Activated naive CD4-positive, alpha-beta T cell treated with anti-CD3 and anti-CD28 coated beads for 36 hours (primary cell): ENCODE measurements at places on chromosomes 4 and X. TPM values are rescaled to one million over a fixed set of nuclear protein-coding genes. Genes with fewer than 3 reads are reported as not detected.

Gene USP17L27
- not detected for total RNA-seq

Gene CCNA2
- total RNA-seq, result 138 TPM

Gene RNF150
- total RNA-seq, result not detected

Gene GYPA
- total RNA-seq, result not detected

Gene CSAG2
- 0.30 TPM for total RNA-seq

Gene JCHAIN
- not detected for total RNA-seq

Gene MXD4
- total RNA-seq, result 2.3 TPM

Gene CDKL2
- 0.79 TPM for total RNA-seq

Gene P2RY10
- 61.9 TPM for total RNA-seq

Gene MAP7D2
- 0.69 TPM for total RNA-seq

Gene EBP
- total RNA-seq, result 118 TPM

Gene PALLD
- 7.8 TPM for total RNA-seq
